ENCODE measurements at places on chromosomes 1 and 21.

DNA sequence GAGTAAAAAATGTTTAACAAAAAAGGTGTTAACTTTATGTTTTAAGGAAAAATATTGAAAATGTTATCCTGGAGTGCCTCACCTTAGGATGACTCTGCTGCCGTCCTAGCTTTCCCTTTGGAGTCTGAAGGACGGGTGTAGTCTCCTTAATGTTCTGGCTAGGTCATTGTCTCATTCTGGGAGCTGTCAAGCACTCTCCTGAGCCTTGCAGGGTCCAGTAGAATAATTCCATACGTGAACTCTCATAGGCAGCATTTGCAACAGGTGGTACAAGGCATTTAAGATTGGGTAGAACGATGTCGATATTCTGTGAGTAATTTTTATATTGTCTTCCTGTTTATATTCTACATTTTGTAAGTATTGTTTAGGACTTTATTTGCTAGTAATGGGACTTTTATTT, 283.6 kb upstream of the C1orf105 start:
- DNase-seq: no peak

GRCh38 chr21:24223624-24224023, 1383.7 kb downstream of the MRPL39 start:
- DNase-seq: no peak

DNA sequence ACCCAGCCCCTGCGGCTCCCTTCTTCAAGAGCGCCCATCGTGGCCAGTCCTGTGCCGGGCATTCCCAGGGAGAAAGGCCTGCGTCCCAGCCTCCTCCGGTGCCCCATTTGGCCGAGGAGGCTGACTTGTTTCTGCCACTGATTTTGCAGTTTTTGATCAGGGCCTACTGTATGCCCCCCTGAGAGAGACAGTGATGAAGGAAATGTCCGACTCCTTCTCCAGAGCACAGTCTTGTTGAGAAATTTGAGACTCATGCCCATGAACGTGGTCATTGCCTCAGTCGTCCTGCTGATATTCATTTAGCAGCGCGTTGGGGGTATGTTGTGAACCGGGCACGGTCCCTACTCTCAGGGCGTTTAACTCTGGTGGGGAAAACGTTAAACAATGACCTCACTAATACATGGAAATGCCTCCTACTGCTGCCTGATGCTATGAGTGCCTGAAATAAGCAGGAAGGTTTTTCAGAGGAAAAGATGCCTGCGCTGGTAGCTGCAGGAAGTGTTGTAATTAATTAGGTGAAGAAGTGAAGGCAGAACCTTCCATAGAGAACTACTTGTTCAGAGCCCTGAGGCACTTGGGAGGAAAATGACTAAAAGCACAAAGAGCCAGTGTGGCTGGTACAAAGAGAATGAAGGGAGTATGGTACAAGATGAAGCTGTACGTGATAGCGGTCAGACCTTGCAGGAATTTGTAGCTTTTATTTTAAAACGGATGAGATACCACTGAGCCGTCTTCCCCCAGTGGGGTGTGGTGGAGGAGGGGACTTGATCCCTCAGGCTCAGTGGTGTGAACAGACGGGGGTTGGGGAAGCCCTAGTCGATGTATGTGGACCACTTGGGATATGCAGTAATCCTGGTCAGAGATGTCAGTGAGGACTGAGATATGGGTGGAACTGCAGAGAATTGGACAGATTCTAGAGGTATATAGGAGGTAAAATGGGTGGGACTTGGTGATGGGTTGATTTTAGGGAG, 730 bp downstream of the ZCCHC17 start:
- no peak for DNase-seq

- no peak for DNase-seq
Observed at GRCh38 chr21:33232291-33233034, 2.7 kb downstream of the IFNAR2 start.

GRCh38 chr1:210600421-210601159, 271.9 kb downstream of the HHAT start:
- DNase-seq: no peak

- no peak for DNase-seq
Observed at GRCh38 chr1:71835442-71835813, 446.9 kb downstream of the NEGR1 start.

GRCh38 chr1:55684131-55684650, 469.0 kb upstream of the USP24 start:
- no peak for DNase-seq

DNA sequence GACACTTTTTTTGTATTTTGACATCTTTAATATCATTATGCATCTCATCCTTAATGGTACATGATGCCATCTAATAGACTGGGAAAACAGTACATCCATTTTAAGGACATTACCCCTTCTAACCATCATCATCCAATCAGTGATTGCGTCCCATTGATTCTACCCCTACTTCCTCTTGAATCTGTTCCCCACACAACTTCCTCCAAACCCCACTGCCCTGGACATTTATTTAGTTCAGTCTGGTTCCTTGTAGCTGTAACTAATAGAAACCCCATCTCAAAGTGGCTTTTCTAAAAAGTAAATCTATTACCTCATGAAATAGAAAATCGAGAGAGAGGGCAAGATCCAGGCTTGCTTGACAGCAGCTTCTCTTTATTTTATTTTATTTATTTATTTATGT, 2.1 kb upstream of the ITLN1 start:
- DNase-seq: no peak

DNA sequence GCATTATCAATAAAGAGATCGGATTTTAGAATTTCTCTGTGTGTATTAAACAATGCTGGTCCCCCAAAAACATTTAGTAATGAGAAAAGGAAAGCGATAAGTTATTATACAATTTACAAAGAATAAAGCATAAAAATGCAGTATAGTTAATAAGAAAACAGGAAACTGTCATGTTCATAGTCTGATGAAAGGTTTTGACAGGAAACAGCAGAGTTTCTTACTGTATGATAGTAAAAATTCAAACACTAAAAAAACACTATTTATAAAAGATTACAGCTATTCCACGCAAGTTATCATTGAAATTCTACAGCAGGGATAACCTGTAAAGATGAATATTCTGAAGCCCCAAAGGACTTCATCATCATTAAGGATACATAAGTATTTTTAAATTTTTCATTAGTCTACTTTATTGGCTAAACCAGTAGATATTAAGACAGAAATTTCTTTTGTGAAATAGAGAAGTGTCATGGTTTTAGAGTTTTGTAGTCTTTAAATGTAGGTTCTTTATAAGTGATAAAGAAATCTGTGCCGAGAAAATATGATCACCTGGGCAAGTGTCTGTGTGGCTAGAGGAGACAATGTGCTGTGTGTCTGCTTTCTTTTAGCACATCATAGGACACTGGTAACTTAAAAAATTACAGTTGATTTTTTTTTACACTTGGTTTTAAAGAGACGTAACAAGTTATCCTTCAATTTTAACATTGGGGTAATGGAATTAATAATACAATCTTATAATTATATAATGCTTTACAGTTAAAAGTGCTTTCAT, 49.7 kb upstream of the GFI1 start:
- DNase-seq: no peak

DNA sequence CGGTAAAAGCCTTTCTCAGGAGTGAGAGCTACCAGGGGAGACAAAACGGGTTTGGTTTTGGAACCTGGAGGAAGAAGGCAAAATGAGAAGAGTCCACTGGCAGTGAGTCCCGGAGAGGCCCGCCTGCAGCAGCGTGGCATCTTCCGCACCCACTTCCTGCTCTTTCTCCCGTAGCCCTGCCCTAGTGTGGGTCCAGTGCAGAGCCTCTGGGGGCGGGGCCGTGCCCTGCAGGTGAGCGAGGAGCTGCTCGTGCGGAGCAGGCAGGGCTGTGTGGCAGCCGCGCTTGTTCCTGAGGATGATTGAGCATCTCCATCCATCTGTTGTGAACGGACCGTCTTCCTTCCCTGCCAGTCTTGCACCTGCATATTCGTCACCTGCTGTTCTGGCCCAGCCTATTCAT, 66.5 kb downstream of the PEX14 start:
- no peak for DNase-seq

- DNase-seq: peak; percentile 9
Observed at GRCh38 chr1:167401260-167401873, 117.0 kb downstream of the CD247 start.

- DNase-seq: no peak
Observed at GRCh38 chr1:108961752-108962486, 1.4 kb downstream of the CLCC1 start.

DNA sequence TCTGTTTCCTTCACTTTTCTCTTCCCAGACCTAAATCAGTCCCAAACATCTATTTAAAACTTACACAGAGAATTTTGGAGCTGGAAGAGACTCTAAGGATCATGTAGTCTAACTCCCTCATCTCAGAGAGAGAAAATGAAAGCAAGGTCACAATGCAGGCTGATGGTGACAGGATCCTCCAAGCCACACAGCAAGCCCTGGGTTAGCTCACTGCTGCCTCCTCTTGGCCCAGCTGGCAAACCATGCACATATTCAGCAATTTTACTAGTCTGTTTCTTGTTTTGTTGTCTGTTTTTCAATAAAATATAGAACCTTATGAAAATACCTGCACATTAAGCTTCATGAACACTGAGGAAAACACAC, 27.7 kb upstream of the LY9 start:
- DNase-seq: no peak

- no peak for DNase-seq
Observed at GRCh38 chr21:29117372-29117955, 13.0 kb upstream of the MAP3K7CL start.

- DNase-seq: peak; percentile 78
Observed at GRCh38 chr1:48093696-48094528, 96.7 kb upstream of the TRABD2B start.

DNA sequence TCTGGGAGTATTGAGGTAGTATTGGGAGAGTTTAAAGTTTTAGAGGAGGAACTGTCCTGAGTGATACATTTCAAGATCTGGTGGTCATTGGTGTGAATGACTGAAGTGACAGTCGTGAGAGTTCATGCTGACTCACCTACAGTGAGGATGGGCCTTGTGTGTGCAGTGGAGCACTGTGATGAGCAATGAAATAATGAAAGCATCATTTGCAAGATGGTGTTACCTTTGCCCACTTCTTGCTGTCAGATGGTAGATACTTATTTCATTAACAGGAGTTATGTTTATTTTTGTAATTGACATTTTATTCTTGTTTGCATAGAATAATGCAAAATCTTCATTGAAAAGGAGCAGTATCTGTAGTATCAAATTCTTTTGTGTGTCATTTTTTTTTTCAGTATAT, 29.0 kb downstream of the POU2F1 start:
- no peak for DNase-seq

GRCh38 chr1:115524236-115524635, 117.5 kb upstream of the VANGL1 start:
- no peak for DNase-seq

- no peak for DNase-seq
Observed at GRCh38 chr1:194298007-194298598, 1111.7 kb upstream of the B3GALT2 start.

DNA sequence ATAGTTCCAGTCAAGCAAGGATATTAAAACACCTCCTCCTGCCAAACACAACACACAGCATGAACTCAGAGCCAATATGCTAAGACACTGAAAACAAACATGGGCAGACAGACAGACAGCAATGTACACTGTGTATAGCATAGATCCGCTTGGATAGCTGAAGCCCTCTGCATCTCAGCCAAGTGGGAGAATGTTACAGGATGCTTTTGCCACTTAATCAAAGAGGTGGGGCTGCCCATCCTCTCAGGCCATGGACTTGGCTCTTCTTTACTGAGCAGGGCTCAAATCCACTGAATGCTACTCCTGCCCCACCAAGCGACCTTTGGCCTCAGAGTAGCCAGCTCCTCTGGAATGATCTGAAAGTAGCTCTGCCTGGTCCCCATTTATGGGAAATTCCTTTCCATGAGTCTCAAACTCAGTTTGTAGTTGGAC, 64.7 kb upstream of the NGF start:
- no peak for DNase-seq

- no peak for DNase-seq
Observed at GRCh38 chr1:150820730-150821512, 12.9 kb upstream of the CTSK start.

GRCh38 chr1:51551081-51551480, 32.0 kb upstream of the EPS15 start:
- no peak for DNase-seq

DNA sequence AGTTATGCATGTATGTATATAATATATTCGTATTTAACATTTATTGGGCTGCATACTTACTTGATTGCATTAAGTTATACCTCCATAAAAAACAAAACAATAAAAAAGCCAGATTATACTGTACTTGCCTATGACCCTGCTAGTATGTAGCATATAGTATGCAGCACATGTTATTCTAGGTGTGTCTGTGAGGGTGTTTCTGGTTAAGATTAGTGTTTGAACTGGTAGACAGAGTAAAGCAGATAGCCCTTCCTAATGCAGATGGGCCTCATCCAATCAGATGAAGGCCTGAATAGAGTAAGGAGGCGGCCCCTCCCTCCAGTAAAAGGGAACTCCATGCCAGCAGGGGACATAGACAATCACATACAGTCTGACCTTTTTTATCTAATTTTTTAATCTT, 323.3 kb upstream of the USP24 start:
- no peak for DNase-seq

DNA sequence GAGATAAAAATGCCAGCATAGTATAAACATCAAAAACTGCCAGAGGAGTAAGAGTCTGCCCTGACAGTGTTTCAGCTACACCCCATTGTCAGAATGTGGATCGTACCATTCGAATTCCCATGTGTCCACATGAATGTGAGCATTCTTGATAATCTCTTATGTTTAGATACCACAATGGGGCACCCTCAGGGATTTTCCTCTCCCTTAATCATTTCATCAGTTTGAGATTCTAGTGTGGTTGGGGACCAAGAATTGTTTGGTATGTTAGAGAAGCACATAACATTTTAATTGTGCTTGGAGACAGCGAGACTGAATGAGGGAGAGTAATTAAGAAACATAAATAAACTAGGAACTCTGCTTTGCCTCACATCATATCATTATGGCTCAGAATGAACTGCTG, 120.2 kb downstream of the ZC3H11B start:
- DNase-seq: no peak

DNA sequence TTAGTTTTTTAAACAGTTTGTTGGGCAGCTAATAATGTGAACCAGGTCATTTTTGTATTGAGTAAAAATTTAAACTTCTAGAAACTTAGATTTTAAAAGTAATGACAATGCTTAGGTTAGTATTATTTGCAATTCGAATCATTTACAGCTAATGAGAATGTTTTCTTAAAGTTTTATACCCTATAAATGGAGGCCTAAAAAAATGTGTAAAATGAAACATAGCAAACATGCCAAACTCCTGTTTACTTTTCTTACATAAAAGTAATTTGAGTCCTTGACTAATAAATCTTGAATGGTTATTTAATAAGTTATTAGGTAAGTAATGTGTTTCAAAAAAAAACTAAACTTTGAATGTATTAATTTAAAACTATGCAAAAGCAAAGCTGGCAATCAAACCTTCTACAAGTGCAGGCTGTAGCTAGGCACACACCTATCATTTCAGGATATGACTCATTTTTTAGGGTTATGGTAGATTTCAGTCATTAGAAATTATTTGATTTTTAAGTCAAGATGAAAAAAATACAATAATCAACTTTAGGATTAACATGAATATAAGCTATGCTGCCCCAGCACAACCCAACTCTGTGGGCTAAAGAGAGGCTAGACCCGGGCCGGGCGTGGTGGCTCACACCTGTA, 41.5 kb downstream of the CLSTN1 start:
- no peak for DNase-seq
